ENCODE measurements at places on chromosomes 12 and 14. TPM values are rescaled to one million over a fixed set of nuclear protein-coding genes. Genes with fewer than 3 reads are reported as not detected.

- no peak for DNase-seq
These were observed 44.7 kb upstream of the USP15 start for GRCh38 chr12:62215506-62215905.

- peak; percentile 32 for DNase-seq
These were observed at the start of gene NOVA1 for GRCh38 chr14:26597589-26598080. Gene NOVA1 (minus strand): TSS chr14:26598033. CDS start chr14:26597436, 597 bp downstream.

DNA sequence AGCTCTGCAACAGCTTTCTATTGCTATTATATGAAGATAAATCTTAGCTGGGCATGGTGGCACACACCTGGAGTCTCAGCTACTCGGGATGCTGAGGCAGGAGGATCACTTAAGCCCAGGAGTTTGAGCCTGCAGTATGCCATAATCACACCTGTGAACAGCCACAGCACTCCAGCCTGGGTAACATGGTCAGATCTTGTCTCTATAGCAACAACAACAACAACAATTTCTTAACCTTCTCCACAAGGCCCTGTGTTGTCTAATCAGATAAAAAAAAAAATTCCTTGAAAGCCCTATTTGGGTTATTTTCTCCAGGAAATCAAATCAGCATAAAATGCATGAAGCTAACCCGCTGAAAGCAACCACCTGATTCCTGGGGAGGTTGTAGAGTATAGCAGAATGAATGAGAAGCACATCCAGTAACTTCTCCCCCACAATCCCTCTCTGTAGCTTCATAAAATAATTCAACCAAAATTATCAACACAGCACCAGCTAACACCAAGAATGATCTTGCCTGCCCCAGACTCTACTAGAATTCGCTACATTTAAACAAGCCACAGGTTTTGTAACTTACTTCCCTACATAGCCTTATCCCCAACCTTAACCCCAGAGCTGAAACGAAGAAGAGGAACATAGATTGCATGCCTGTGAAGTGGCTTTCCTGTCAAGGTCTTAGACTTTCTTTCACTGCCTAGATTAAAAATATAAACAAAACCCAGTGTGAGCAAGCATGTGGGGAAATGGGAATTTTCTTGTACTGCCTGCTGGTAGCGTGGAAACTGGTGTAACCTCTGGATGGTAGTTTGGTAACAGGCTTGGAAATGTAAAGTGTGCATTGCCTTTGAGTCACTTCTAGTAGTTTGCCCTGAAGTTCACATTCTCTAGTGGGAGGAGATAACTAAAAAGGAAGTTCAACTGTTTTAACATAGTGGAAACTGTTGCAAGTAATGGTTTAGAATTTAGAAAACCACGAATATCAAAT, 6.0 kb upstream of the STK38L start:
- no peak for DNase-seq

- no peak for DNase-seq
These were observed 41.3 kb downstream of the CCDC60 start for GRCh38 chr12:119375883-119376190.

GRCh38 chr14:81655423-81656314, 122.0 kb upstream of the SEL1L start:
- no peak for DNase-seq

GRCh38 chr14:21268617-21269251, 508 bp downstream of the HNRNPC start:
- peak; percentile 45 for DNase-seq

DNA sequence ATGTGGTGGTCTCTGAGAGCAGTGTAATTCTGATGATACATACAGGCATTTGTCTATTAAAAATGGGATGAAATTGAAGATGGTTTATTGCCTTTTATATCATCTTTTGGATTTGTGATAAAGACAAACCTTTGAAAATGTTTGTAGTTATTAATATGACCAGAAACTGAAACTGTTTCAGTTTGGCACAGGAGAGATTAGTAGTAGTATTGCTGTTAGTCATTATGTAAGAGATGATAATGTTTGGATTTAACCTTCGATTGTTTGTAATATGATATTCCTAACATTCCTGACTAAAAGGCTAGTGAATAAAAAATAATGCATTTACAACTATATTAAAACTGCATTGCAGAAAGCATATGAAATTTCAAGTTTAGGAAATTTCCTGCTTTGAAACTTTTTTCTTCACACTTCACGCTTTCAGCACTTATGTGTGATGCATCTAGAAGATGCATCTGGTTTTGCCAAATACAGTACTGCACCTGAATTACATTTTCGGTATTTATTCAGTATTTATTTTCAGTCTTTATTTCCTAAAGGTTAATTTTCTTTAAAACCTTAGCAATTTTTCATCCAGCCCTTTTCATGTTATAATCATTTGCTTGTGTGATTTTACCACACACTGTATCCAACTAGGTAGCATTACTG, 25.5 kb downstream of the ADIPOR2 start:
- DNase-seq, result no peak

DNA sequence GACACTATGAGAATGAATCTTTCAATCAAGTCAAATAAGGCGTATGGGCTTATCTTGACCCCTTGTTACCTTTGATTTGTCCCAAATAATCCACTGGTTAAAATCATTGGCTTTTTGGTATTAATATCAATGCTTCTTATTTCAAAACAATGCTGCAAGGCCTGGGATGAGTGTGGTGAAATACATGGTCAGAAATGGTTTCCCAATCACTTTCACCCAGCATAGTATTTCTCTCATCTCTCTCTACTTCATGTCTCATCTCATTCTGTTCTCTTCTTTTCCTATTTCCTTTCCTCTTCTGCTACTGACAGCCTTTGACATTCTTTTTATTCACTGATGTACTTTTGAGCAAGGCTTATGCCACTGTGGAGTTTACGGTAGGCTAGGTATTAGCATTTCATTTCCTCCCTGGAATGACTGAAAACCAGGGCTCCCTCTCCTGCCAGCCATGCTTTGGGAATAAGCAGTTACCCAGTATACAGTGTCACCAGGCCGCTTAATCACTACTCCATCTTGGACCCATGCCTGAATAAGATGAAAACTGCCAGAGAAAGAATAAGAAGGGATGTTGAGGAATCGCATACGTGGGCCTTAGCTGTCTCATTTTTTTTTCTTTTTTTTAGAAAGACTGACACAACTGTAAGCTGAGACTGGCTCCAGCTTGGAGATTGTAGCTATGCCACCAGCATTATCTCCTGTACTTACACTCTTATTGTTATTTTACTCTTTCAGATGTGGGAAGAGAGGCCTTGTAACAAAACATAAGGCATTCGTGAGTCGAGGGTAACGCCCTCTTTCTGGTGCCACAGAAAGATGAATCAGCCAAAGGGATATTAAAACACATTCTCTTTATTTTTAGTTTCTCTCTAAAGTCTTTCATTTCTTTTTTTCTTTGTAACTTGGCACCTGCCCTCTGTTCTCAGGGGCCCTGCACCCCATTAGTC, 53.5 kb downstream of the IGF1 start:
- no peak for DNase-seq

DNA sequence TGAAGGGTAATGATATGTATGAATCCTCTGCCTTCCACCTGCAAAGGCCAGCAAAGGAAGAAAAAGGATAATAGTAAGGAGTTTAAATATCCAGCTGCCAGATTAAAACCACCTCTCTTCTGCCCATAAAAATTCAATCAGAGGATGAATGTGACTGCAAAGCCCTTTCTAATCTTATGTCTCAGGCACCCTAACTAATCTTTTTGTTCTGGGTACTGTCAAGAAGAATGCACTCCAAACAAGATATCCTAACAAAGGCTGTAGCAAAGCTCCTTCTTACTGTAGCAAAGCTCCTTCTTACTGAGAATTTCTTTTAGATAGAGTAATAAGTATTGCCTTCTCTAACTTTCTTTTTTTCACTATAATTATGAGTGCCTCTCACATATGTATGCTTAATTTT, 91.8 kb downstream of the ST8SIA1 start:
- DNase-seq, result no peak

GRCh38 chr12:47993491-47993890, 10.8 kb downstream of the COL2A1 start:
- DNase-seq, result no peak

DNA sequence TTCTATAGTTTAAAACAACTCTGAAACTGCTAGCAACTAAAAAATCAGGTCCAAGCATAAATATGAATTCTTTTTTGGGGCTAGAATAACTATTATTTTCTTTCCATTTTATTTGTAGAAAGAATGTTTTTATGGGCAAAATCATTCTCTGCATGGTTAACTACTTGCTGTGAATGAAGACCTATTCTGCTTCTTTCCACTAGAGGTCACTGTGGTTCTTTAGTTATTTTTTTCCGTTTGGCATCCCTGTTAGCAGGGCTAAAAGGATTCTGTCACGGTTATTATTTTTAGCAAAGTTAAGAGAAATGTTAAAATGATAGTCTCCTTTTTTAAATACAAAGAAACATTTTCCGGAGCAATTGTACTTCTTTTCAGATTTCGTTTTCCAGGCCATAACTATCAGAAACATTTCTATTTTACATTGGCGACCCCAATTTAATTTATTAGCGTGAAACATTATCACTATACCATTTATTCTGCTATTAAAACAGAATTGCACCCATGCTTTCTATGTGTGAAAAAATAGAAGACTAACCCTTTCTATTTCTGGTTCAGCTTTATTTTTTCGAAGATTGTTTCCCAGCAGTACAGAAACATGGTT, 404.8 kb downstream of the ATP23 start:
- DNase-seq, result no peak

DNA sequence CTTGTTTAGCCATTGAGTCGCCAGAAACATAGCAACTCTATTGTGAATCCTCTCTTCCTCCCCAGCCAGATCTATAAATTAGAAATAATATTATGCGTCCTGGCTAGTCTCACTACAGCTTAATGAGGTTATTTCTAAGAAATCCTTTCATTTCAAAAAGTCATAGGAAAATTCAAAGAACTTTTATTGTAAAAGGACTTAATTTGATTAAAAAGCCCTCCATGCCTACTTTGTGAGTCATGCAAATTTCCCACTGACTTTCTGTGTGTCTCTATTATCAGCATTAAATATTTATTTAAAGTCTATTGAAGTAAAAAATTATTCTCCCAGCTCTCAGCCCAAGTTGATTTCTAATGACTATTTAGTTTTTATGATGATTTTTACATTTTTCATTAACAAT, 160.7 kb downstream of the PHLDA1 start:
- no peak for DNase-seq

GRCh38 chr12:69484428-69484827, 14.2 kb downstream of the FRS2 start:
- DNase-seq, result no peak

GRCh38 chr12:110010853-110011723, 11.9 kb downstream of the ANKRD13A start:
- DNase-seq, result no peak

GRCh38 chr14:87998482-87998881, 5.5 kb upstream of the GALC start:
- no peak for DNase-seq

DNA sequence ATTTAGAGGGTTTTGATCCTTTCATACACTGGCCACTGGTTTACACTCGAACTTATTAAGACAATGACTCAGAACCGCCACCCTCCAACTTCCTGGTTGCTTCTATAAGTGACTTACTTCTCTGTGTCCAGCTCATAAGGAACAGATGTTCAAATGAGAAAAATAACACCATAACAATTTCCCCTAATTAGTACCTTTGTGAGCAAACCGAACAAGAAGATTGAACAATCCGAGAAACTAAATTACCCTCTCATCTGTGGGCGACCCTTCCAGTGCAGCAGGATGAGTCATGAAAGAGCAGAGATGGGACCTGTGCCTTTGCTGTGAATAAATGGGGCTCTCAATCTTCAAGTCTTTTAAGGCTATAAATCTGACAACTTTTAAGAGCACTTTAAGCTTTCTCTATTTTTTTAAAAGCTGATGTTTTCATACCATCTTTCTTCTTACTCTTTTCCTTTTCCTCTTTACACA, 146.8 kb upstream of the RASSF8 start:
- DNase-seq, result no peak

- no peak for DNase-seq
These were observed 275.2 kb downstream of the DACT1 start for GRCh38 chr14:58912799-58913432.

GRCh38 chr12:41903014-41903708, 241.5 kb downstream of the GXYLT1 start:
- DNase-seq, result no peak

DNA sequence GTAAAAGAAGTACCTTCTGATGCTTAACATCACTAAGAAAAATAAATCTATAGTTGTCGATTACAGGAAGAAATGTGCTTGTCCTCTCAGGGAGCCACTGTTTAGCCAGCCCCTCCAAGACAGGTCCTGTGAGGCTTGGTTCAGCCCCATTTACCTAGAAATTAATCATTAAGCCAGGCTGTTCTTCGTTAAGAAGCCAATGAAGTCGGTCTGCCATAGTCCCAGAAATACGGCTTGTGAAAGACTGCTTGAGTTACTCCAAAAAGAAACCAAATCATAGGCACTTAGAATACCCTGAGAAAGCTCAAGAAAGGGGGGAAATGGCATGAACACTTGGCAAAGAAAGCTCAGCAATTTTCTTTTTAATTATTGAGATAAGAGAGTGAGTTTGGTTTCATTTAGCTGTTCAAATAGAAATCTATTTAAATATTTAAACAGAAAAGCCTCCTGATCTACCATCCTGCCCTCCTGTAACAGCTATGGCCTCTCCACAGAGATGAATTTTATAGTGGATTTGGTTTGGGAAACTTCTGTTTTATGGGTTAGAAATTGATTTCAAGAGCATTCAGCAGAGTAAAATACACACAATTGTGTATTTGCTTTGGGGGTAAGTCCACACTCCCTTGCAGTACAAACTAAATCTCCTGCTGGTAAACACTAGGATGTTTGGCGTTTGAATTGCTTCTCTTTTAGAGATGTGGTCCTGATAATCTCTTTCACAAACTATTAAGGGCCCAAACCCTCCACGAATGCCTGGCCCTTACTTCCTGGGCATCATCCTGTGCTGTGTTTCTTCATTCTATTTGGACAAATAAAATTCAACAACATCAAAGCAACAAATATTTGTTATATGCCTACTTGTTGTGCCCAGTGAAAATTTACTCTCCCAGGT, 234.4 kb downstream of the SEC23A start:
- no peak for DNase-seq

DNA sequence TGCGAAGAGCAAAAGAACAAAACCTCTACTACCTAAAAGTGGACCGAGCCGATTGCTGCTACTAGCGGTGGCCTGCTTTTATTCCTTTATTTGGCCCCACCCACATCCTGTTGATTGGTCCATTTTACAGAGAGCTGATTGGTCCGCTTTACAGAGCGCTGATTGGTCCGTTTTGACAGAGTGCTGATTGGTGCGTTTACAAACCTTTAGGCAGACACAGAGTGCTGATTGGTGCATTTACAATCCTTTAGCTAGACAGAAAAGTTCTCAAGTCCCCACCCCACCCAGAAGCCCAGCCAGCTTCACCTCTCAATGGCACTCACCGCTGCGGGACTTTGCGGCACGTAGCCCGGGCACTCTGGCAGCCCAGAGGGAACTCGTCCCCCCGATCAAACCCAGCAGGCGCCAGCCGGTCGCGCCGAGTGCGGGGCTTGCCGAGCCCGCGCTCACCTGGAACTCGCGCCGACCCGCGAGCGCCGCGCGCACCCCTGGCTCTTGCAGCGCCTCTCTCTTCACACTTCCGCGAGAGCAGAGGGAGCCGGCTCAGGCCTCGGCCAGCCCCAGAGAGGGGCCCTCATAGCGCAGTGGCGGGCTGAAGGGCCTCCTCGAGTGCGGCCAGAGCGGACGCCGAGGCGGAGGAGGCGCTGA, 8.7 kb upstream of the FGD4 start:
- peak; percentile 52 for DNase-seq

GRCh38 chr12:129750421-129750820, 153.4 kb downstream of the TMEM132D start:
- no peak for DNase-seq

The CS gene
- total RNA-seq, result 367 TPM

The CINP gene
- 43.2 TPM for total RNA-seq

The AHSA1 gene
- 112 TPM for total RNA-seq

The ADCK1 gene
- total RNA-seq, result 7.4 TPM

The CD163L1 gene
- 4.2 TPM for total RNA-seq

The RNASE3 gene
- not detected for total RNA-seq

The RTL1 gene
- not detected for total RNA-seq

Data from colonic mucosa (tissue), 4 donors.